ENCODE measurements at places on chromosomes 6 and 20.
A peak's percentile ranks its signal among the peaks of the same experiment; 100 is the strongest.

GRCh38 chr20:13396022-13396421 is 174.9 kb downstream of the ISM1 start:
- no peak for DNase-seq

- peak; percentile 28 for DNase-seq
These were observed 100.4 kb upstream of the MLN start for GRCh38 chr6:33904050-33904746.

GRCh38 chr6:22896696-22897095 is 327.3 kb downstream of the HDGFL1 start:
- DNase-seq, result no peak

GRCh38 chr6:139852488-139853140 is 478.2 kb upstream of the CITED2 start:
- DNase-seq, result no peak

DNA sequence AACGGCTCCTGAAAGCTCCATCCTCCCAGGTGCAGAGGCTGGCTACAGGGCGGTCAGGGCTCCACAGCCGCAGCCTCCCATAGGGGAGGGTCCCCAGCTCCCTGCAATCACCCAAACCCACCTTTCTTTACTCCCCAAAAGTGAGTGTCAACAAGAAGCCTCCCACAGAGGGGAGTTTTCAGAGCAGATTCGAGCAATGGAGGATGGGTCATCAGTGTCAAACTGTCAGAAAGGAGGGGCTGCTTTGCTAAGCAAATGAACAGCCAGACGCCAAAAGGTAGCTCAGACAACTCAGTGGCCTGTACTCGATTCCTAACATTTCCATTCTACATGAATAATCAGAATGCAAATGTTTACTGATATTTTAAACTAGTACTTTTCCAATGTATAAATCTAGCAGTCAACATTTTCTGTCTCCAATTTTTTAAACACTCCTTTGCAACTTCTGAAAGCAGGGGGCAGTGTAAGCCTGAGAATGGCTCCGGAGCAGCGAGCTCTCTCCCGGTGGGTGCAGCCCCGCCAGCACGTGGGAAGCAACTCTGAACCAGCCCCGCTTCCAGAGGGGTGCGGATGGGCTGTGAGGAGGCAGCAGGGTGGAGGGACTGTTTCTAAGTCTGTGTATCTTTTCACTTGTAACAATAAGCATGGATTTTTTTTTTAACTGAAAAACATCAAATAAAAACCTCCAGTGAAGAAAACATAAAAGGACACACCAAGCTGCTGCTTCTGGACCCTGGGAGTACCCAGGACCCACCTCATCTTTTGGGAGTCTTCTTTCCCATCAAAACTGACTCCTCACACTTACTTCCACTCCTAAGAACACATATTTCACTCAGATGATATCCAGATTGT is 54.9 kb downstream of the TAF4 start:
- DNase-seq, result peak; percentile 39

DNA sequence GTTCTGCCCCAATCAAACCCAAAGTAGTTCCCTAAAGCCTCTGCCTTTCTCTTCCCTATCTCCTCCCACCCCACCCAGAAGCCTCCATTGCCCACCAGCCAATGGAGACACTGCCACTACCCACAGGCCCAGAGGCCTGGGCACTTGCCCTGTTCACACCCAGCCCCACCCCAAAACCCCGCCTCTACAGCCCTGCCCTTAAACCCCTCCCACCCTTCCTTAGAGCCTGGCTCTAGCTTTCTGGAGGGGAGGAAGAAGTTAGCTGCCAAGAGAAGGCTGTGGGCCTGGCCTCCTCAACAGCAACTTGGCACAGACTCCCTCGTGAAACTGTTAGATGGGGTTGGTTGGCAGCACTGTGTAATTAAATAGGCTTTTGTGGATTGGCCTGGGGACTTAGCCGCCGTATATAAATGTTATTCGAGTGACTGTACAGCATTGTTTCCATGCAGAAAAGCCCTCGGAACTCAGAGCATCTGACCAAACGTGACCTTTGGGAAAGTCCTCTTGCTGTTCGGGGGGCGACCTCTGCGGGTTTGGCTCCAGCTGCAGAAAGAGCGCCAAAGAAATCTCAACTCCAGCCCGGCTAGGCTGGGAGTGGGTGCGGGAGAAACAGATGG is 31.4 kb downstream of the COL11A2 start:
- no peak for DNase-seq

DNA sequence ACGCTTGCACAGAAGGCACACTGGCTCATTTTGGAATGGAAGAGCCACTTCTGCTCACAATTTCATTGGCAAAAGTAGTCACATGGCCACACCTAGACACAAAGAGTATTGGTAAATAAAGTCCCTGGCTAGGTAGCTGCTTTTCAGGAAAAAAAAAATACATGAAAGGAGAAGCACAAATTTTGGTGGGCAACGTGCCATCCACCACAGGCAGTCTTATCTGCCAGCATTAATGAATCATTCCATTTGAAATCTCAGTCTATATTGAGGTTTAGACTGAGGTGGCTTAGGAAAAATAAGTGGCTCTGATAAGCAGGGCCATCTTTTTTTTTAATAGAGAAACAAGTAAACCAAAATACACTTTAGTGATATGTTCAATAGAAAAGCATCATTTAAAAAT is 44.3 kb downstream of the ADGRB3 start:
- no peak for DNase-seq

DNA sequence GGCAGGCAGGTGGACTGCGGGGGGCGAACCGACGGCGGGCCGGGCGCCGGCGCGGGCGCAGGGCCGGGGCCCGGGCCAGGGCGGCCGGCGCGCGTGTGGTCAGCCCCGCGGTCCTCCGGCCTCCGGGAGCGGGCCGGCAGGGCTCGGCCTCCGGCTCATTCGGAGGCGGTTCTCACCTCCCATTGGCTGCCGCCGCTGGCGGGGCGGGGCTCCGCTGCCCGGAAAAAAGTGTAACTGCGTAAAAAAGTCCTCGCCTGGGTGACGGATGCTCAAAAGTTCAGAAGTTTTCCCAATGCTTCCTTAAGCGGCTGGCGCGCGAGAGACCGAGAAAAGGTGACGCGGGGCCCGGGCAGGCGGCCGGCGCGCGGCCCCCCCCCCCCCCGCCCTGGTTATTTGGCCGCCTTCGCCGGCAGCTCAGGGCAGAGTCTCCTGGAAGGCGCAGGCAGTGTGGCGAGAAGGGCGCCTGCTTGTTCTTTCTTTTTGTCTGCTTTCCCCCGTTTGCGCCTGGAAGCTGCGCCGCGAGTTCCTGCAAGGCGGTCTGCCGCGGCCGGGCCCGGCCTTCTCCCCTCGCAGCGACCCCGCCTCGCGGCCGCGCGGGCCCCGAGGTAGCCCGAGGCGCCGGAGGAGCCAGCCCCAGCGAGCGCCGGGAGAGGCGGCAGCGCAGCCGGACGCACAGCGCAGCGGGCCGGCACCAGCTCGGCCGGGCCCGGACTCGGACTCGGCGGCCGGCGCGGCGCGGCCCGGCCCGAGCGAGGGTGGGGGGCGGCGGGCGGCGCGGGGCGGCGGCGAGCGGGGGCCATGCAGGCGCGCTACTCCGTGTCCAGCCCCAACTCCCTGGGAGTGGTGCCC is at the start of gene FOXC1:
Gene FOXC1 (plus strand): TSS at position 268 of the 849 bp plus-strand sequence. CDS start 531 bp downstream, at position 799.
- DNase-seq, result no peak

- DNase-seq, result no peak
These were observed 269.7 kb downstream of the PRL start for GRCh38 chr6:22027040-22027725.

- DNase-seq, result no peak
These were observed 13.0 kb downstream of the CFAP61 start for GRCh38 chr20:20065361-20065760.

DNA sequence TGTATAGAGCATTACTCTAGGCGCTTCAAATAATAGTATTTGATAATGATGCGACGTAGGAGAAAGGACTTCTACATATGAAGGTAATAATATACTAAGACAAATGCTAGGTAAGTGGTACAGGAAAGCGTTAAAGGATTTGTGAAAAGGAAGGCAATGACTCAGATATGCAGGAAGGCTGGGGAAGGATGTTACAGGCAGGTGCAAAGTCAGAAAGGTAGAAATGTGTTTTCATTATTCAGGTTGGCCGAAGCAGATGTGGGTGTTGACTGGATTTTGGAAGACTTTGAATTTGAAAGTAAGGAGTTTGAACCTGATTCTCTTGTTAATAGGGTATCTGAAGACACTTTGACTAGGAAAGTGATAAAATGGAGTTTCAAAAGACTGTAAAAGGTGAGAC is 51.0 kb downstream of the STK4 start:
- no peak for DNase-seq

DNA sequence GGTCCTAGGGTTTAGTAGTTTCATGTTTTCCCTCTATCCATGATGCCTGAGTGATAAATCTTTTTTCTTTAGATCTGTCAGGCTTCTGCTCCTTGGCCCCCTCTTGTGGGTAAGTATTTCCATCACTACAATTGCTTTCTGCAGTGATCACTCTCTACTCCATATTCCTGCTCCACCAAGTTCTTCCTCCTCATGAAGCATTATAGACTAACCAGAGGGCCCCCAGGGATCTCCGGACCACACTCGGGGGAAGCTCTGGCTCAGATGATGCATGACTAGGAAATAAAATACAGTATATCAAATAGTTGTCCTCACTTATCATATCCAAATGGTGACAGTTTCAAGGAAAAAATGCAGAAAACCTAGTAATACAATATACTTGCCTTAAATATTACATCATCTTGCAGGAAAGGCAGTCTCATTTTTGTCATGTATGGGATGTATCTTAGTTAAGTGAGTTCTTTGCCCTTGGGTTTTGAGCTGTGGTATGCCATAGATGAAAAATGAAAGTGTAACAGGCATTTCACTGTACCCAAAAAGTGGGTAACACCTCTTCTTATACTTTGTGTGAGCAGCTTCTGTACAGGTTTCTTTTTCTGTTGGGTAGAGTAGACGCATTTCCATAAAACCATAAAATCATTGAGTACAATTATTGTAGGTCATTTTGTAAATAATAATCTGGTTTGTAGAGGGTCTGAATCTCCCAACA is 200.9 kb upstream of the EYA4 start:
- DNase-seq, result no peak

DNA sequence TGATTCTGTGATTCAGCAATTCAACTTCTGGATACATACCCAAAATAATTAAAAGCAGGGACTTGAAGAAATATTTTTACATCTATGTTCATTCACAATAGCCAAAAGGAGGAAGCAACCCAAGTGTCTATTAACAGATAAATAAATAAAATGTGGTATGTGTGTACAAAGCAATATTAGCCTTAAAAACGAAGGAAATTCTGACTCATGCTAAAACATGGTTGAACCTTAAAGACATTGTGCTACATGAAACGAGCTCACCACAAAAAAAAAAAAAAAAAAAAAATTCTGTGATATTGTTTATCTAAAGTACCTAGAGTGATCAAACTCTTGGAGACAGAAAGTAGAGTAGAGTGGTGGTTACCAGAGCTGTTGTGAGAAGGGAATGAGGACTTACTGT is 54.8 kb upstream of the TFAP2D start:
- DNase-seq, result no peak

GRCh38 chr6:13998356-13998755 is 73.6 kb downstream of the RNF182 start:
- DNase-seq, result no peak

DNA sequence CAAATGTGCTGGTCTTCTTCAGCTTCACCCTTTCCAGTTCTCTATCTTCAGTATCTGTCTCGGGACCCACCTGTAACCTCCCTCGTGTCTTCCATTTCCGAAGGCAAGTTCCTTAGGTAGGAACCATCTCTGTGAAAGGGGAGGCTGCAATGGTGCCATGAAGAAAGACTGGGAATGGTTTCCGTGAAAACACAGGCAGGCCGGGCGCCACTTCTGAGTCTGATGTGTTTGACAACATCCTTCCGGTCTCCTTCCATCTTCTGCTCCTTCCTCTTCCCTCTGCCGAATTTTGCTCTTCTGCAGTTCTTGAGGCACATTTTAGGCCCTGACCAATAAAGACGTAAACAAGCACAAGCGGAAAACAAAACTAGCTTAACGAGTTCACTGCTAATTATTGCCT is 328.0 kb downstream of the THBS2 start:
- DNase-seq, result no peak

DNA sequence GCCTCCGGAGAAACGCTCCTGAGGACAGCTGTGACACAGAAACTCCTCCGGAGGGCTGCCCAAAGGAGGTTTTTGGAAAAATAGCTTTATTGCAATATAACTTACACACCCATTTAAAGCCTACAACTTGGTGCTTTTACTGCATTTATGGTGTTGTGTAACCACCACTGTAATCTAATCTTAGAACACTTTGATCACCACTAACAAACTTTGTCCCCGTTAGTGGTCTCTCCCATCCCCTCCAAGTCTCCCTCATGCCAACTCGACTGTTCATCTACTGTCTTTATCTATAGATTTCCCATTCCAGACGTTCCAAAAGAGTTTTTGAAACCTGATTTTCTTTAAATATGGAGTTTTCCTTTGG is 62.8 kb downstream of the SYNJ2 start:
- DNase-seq, result no peak

DNA sequence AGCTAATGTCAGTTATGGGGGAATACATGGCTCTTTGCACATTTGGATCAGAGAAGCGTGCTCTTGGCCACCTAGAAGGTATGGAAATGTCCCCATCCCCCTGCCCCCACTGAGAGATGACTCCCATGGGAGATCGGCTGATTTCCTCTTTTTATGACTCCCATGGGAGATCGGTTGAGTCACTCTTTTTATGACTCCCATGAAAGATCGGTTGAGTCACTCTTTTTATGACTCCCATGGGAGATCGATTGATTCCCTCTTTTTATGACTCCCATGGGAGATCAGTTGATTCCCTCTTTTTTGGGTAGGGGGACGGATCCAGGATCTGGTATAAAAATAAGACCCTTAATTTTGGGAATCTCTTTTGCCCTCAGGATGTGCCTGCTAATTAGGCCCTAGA is 10.3 kb upstream of the TAAR9 start:
- DNase-seq, result no peak

- DNase-seq, result no peak
These were observed 15.8 kb upstream of the MTRF1L start for GRCh38 chr6:153018355-153018754.

GRCh38 chr6:134956676-134957075 is 6.8 kb upstream of the ALDH8A1 start:
- no peak for DNase-seq

- DNase-seq, result no peak
These were observed 270.2 kb upstream of the IMPG1 start for GRCh38 chr6:76342611-76343160.

GRCh38 chr20:48813930-48814546 is 13.8 kb downstream of the PREX1 start:
- no peak for DNase-seq

DNA sequence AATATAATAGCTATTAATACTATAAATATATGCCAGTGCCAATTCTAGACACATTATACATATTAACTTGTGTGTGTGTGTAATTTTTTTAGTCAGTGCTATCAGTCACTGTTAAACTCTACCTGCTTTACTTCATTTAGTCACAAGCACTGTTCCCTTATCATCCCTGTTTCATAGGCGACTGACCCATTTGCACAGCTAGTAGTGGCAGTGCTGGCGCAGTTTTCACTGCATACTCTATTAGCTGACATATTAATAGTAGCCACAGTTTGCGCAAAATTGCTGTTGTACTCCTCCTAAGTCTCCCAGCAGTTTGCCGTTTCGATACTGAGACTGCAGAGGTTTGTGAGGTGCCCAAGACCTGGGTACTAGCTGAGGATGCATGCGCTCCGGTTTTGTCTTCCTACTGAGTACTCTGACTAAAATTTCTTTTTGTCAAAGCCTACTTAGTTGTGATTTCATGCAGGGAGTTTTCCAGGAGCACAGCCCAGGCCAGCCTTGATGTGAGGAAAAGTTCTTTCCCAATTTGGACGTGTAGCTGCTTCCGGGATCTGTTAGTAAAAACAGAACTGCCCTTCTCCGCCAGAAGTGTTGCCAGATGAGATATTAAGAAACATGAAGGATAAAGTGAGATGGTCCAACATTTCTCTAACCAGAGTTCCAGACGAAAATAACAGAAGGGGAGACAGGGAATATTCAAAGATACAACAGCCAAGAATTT is 5.6 kb downstream of the BAG2 start:
- no peak for DNase-seq
